ENCODE measurements at places on chromosomes 4 and X.
A peak's percentile ranks its signal among the peaks of the same experiment; 100 is the strongest.

DNA sequence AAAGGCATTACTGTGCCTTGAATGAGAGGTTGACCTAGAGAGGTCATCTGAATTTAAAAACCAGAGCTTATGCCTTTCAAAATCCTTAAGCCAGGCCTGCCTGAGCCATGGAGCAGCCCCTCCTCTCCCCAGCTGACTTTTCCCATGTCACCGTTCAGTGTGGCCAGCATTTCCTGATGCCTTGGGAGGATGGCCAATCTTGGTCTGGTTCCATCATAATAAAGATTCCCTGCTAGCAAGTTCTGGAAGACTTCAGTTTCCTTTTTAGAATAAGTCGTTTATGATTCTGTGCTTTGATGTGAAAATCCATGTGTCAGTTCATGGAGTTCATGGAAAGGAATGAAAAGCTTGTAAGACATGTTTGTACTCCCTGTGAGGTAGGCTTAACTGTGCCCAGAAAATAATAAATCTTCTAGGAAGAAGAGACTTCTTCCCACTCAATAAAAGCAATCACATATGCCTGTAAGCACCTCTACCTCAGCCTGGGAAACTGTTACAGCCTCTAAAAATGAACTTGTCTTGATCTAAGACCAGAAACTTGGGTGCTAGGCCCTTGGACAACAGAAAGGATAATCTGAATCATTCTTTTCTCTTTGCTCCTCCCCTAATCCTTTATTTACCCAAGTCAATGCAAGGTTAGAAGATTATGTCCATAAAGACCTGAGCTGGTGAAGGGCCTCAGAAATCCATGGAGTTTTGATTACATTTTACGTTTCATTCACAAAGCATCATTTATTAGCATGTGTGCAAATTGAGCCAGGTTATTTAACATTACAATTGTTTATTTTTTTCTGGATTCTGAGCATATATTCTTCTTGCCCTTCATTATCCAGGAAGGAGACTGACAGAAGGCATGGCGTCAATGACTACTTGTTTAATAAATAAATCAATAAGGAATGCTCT is 84.0 kb upstream of the TBC1D9 start:
- no peak for DNase-seq

- DNase-seq: no peak
These were observed 3.7 kb upstream of the FOXR2 start for GRCh38 chrX:55619547-55619946.

DNA sequence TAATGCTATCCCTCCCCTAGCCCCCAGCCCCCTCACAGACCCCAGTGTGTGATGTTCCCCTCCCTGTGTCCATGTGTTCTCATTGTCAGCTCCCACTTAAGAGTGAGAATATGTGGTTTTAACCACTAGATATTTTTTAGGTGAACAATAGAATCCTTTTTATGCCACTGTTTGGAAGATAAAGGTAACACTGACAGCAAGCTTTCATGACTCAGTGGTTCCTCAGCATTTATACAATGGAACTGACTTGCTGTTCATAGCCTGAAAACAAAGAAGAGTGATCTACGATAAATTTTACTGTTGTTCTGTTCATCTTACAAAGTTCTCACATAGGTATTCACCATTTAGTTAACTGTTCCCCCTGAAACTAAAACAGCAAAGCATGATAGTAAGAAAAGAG is 147.8 kb downstream of the ARHGAP10 start:
- DNase-seq: no peak

DNA sequence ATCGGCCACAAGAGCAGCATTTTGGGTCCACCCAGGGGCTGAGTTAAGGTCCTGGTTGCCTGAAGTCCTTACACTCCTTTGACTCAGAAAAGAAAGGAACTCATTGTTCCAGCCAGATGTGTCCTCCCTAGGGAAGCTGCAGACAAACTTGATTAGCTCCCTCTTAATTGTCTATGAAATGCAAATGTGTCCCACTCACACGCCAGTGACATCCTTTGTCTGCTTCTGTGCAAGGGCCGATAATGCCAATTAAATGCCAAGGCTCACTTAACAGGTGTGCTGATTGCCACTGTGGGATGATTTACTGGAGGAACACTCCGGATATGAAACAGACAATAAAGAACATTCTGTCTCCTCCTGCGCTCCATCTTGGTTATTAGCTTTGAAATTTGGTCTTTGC is 332.9 kb upstream of the CPEB2 start:
- DNase-seq: no peak

DNA sequence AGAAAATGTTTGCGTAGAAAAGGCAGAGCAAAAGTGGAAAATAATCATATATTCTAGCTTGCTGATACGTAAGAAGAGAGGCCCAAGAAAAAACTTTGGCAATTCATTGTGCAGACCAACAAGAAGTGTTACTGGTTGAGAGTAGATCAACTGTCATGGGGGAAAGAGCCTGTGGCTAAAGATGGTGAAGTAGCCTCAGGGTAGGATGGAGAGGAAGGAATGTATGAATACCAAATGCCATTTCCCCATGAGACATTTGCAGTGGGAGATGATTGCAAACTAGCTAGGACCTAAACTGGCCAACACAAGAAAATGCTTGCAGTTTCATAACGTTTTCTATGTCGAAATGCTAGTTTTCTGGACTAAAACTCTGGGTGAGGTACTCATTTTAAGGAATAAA is 47.7 kb upstream of the ADGRL3 start:
- DNase-seq: no peak

GRCh38 chrX:18995221-18995620 is 11.3 kb upstream of the PHKA2 start:
- no peak for DNase-seq

- no peak for DNase-seq
These were observed 15.9 kb downstream of the MID1IP1 start for GRCh38 chrX:38817004-38817703.

GRCh38 chrX:154761977-154762536 is 607 bp upstream of the DKC1 start:
- DNase-seq: peak; percentile 17

DNA sequence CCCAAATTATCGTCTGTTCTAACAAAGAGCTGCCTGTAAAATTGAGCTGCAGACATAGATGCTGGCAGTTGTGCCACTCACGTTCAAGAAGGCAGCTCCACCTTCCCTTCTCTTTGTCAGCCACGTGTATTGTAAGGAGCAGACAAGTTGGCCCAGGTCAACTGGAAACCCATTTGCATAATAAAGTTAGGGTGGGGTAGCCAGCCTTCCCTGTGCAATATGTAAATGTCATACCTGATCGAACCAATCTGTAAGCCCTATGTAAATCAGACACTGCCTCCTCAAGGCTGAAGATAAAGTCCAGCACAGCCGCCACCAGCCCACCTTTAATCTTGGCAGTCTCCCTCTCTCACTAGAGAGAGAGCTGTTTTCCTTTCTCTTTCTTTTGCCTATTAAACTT is 117.2 kb downstream of the TMEM144 start:
- no peak for DNase-seq

DNA sequence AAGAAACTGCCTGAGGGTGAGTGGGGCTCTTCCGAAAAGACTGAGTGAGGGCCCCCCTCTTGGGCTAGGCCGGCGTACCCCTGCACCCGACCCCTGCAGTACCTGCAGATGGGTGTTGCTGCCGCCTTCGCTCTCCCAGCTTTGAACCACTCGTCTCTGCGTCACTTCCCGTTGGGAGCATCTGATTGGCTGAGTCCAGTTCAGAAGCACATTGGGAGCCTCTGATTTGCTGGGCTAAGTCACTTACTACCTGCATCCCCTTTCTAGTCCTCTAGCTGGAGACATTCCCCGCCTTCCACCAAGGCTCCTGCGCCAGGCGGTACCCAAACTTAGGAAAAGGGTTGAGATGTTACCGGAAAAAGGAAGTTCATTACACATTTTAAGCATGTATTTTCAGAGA is 20.4 kb upstream of the WWC2 start:
- DNase-seq: no peak

GRCh38 chr4:85823295-85823694 is 348.3 kb downstream of the ARHGAP24 start:
- DNase-seq: no peak

DNA sequence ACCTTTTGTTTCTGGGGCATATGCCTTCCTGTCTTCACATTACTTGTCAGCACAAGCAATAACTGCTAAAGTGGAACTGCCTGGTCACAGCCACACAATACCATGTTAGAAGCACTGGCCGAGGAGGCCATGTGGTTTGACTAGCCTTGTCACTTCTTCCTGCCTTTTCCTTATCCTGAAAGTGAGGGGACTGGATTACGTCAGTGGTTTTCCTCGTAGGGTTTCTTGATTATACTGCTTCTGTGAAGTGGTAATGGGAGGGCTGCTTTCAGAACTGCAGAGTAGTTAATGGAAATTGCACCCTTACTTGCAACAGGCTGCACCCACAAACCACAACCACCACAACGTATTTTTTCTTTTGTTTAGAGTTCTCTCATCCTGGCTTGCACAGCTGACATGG is 26.6 kb downstream of the ZRSR2 start:
- peak; percentile 66 for DNase-seq

GRCh38 chr4:128358231-128358912 is 70.8 kb upstream of the PGRMC2 start:
- DNase-seq: no peak

DNA sequence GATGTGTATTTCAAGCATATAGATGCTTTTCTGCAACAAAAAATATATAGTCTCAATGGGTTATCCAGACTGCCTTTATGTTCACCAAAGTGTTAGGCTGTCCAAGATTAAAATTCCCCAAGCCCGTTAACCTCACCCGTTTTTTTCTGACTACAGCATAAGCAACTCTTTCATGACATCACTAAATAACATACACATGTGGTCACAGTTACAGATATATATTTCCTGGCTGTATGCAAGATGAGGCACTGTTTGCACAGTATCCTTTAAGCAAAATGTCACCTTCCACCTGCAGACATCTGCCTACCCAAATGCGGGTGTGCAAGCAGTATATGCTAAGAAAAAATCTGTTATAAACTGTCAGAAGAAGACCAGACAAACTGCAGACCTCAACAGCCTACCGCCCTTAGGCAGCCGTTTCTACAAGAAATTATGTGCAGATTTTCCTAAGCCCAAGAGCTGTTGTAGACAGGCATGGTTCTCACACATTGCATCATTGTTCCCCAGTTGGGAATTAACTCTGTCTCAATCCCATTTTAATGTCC is 183.1 kb upstream of the MXRA5 start:
- no peak for DNase-seq

GRCh38 chr4:38983787-38984598 is 48.2 kb downstream of the TMEM156 start:
- DNase-seq: no peak

DNA sequence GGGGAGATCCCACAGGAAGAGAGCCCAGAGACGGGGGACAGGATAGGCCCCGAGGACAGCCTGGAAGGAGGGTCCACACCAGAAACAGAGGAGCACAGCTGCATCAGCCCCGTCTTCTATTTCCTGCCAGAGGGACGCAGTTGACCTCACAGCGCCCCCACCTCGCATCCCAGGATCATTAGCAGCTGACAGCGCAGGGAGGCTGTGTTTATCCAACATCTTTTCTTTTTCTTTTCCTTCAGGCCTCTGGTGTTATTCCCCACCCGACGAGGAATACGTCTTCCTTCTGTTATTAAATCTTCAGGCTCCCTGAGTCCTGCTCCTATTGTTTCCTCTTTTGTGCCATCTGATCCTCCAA is 75.4 kb downstream of the DCHS2 start:
- DNase-seq: no peak

Measured in activated CD8-positive, alpha-beta T cell treated with anti-CD3 and anti-CD28 coated beads for 36 hours (primary cell).